Fibroblast of skin of back (primary cell): ENCODE measurements at places on chromosomes 3 and 15.

DNA sequence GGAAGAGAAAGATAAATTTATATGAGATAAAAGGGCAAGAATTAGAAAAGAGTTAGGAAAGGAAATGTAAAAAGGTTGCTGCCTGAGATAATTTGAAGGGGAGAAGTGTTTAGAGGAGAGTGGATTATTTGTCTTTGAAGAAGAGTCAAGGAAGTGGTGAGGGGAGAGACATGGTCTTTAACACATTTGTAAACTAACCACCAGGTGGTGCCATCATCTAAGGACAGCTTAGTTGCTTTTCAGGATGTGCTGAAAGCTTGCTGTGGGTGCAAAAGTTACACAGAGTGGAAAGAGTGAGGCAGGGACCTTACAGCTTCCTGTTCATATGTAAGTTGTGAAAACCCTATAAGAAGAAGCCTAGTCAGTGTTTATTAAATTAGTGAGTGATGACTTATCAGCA lies 114.1 kb upstream of the DNAJC19 start:
- peak; percentile 2 for DNase-seq

DNA sequence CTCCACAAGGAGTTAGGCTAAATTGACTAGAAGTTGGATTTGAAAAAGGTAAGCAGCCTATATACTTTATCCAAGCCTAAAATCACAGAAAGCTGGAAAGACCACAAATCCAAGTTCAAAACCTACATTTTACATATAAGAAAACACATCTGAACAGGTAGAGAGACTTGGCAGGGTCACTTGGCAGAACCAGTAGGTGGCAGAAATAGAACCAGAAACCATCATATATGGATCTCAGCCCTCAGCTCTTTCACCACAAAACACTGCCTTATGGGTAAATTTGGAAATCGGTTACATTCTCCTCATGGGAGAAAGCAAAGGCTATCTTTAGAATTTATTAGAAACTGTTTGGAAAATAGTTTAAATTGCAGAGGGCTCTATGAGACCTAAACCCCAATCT lies 44.2 kb downstream of the MKRN2 start:
- no peak for DNase-seq

- peak; percentile 46 for DNase-seq
Measured at GRCh38 chr15:90002428-90002844, 1.3 kb downstream of the ZNF710 start.

DNA sequence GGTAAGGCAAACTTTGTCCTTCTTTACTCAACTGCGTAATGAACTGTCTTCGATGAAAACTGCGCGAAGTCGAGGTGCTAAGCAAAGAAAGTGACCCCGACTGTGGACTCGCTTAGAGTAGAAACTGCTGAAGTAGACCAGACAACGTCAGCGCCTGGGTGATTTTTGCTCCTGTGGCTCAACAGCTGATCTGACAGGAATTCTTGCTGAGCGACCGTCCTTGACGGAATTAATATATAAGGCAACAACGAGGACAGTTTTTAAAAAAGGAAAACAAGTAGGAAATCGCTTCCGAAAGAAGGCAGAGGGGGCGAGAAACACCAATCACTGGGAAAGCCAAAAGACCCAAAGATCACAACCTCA lies 541 bp downstream of the RPS27L start:
- DNase-seq: peak; percentile 39

DNA sequence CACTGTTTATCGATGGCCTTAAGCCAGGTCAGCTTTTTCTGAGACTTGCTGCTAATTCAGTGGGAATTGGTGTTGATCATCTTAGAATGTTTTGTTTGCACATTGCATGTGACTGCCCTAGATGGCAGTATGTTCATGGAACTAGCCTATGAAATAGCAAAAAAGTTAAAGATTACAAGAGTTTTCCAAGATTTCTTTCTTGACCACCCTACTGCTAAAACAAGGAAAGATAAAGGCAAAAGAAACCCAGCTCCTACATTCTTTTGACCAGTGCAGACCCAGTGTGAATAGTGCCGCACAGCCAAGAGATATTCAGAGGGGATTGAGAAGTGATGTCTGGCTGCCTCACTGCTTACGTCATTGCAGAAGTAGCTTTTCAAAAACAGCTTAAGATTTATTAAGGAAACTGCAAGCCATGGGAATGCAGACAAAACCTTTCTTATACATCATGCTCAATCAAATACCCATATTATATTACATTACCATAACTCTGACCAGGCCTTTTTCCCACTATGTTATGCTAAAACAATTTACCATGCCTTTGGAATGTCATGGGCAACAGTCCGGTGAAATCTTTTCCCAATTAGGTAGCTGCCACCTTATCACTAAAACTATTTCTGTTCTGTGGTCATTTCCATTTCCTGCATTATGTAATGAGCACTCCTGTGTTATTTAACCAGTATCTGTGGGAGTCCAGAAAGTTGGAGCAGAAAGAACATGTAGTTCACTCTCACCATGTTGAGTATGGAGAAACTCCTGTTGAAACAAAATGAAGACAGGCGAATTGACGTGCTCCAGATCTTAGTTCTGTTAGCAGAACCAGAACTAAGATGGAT lies 6.0 kb downstream of the PHLDB2 start:
- DNase-seq: peak; percentile 97

- DNase-seq: no peak
Measured at GRCh38 chr3:196108075-196108743, 26.3 kb upstream of the TFRC start.

GRCh38 chr3:150747886-150748683 lies 14.9 kb downstream of the SIAH2 start:
- DNase-seq: no peak

DNA sequence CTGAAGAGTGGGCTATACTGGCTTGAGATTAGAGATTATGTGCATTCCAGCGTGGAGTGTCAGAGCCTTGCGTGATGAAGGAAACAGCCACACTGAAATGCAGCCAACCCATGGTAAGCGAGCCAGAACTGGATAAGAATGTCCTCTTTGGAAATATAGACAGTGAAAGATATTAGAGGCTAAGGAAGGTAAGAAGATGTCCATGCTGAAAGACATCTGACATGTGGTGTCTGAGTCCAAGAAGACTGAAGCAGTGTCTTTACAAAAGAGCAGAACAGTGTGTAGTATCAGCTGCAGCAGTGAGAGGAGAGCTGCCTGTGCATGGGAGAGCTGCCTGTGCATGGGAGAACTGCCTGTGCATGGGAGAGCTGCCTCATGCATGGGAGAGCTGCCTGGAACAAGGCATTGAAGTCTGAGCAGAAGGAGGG lies 672.2 kb downstream of the DIPK2A start:
- DNase-seq: peak; percentile 53

DNA sequence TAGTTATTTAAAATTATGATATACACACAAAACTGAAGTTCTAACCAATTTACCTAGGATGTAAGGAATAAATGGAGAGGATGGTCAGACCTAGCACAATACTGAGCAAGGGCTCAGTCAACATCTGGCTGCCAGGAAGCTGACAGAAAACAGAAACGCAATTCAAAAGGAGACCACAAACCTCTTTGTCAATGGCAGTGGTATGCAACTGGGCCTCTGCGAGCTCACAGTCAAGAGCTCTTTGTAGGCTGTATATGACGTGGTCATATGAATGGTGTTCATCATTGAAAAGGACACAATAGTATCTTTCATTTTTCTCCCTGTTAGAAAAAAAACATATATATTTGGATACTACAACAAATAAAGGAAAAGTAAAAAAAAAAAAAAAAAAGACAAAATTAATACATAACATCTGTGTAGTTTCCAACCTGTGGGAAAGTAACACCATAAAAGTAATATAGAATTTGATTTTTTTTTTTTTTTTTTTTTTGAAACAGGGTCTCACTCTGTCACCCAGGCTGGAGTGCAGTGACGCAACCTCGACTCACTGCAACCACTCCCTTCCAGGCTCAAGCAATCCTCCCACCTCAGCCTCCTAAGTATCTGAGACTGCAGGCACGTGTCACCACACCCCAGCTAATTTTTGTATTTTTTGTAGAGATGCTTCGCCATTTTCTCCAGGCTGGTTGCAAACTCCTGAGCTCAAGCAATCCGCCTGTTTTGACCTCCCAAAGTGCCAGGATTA lies 37.9 kb downstream of the UBR1 start:
- peak; percentile 57 for DNase-seq

GRCh38 chr3:21672303-21672702 lies 78.7 kb downstream of the ZNF385D start:
- peak; percentile 89 for DNase-seq

GRCh38 chr15:25830844-25831451 lies 32.2 kb downstream of the ATP10A start:
- peak; percentile 100 for DNase-seq

DNA sequence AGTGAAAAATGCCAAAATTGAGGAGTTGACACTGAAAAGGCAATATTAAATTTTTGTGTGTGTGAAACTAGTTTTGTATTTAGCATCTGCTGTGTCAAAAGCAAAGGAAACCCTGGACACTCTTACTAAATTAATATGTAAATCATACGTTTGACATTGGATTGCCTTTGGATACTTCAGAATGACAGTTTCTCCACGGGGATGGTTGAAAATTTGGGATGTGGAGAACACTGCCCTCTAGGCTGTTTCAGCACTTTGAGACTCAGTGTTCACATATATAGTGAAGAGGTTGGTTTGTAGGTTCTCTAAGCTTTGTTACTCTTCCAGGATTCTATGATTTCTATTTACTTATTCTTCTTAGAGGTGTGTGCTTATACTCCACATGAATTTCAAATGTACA lies 3.0 kb downstream of the ROBO2 start:
- DNase-seq: no peak

GRCh38 chr15:37984368-37984767 lies 49.9 kb downstream of the TMCO5A start:
- no peak for DNase-seq

DNA sequence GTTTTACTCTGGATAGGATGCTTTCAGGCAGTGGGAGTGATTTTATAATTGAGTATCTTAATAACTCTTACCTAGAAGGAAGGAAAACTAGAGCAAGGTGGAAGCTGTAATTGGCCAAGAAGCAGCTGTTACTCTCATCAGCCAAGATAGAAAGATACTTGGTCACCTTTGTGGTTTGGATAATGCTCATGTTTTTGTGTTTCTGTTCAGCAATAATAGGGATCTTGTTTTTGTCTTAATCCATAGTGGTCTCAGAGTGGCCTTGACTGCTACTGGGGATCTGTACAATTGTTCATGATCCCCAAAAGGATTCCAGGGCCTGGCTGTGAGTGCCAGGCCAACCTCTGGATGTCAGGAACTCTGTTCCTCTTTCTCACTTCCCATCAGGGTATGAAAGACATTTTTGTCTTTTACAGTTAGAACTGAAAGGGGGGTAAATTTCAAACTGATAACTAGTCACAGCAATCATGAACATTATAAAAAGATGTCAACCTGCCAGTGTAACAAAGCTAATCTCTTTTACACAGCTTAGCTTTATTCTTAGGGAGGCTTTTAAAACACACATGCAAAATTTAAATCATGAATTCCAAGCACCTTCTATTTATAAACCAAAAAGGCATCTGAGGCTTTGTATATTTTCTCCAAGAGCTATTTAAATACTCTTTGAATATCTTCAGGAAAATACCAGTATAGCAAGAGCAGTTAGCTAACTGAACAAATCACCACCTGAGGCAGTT lies 6.0 kb downstream of the UBL7 start:
- DNase-seq: no peak

GRCh38 chr3:64361962-64362735 lies 136.9 kb upstream of the PRICKLE2 start:
- no peak for DNase-seq

DNA sequence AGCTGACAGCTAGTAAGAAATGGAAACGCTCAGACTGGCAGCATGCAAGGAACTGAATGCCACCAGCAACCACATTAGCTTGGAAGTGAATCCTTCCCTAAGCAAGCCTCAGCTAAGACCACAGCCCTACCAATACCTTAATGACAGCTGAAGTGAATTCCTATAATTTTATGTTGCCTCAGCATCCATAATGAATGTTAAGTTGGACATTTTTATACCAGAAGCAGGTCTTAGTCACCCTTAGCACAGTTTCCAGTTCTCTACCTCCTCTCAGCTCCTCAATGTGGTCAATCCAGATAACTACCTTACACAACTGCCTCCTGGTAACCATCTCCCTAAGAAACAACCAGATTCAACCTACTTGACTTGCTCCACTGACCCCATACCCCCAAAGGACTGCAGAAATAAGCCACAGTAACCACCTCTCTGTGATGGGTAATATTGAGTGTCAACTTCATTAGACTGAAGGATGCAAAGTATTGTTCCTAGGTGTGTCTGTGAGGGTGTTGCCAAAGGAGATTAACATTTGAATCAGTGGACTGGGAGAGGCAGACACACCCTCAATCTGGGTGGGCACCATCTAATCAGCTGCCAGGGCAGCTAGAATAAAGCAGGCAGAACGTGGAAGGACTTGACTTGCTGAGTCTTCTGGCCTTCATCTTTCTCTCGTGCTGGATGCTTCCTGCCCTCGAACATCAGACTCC lies 33.5 kb downstream of the NEDD4 start:
- DNase-seq: no peak
